ENCODE measurements at places on chromosomes 13 and 19.

GRCh38 chr19:2328401-2329148 is at the start of the genes LSM7 and SPPL2B:
TSS of gene LSM7 (minus strand) at chr19:2328586. CDS start at chr19:2328566, 20 bp downstream.
TSS of gene SPPL2B (plus strand) at chr19:2328684. CDS start at chr19:2328710, 26 bp downstream.
- peak; percentile 87 for DNase-seq

- DNase-seq, result no peak
Observed at GRCh38 chr13:72368031-72368430, 359.4 kb downstream of the MZT1 start.

GRCh38 chr13:94479616-94480015 is at the start of gene DCT:
TSS of gene DCT (minus strand) at chr13:94479682. CDS start at chr13:94479255, 427 bp downstream.
- DNase-seq, result peak; percentile 78

DNA sequence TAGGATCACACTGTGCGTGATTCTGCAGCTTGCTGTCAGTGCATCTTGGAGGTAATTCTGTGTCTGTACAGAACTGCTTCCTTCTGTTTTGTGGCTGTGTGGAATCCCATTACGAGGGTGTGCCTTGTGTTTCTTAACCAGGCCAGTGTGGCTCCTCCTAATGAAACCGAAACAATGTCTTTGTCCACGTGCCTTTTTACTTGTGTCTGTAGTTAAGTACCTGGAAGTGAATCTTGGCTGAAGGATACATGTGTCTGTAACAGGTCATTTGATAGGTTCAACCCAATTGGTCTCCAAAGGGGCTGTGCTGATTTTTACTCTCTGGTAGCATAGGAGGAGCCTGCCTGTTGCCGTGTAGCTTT is 13.1 kb downstream of the NOP53 start:
- DNase-seq, result no peak

- peak; percentile 20 for DNase-seq
Observed at GRCh38 chr19:29401712-29402421, 123.9 kb upstream of the VSTM2B start.

DNA sequence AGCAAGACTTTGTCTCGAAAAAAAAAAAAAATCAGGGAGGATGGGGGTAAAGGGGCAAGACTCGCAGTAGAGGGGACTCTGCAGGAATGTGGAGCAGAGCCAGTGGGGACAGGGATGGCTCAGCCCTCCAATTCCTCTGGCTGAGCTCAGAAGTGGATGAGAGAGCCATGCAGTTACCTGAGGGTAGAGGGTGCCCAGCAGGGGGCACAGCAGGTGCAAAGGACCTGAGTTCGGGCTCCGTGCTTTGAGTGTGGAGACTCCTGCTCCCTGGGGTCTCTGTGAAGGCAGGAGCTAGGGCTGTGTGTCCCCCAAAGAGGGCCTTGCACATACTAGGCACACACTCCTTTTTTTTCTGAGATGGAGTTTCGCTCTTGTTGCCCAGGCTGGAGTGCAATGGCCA is 7.7 kb downstream of the DOCK6 start:
- no peak for DNase-seq

DNA sequence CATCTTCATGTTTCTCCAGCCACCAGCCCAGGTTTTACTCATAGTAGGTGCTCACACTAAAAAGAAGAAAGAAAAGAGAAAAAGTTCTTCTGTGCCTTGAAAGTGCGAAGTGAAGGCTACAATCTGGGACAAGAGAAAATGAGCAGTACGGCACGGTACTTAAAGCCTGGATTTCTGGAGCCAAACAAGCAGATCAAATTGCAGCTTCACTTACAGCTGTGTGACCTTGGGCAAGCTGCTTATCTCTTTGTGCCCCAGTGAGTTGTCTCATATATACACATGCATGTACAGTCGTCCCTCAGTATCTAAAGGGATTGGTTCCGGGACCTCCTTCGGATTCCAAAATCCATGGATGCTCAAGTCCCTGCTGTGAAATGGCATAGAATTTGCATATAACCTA is 41.8 kb downstream of the GSX1 start:
- DNase-seq, result no peak

- no peak for DNase-seq
Observed at GRCh38 chr13:59789558-59789957, 374.2 kb downstream of the DIAPH3 start.

DNA sequence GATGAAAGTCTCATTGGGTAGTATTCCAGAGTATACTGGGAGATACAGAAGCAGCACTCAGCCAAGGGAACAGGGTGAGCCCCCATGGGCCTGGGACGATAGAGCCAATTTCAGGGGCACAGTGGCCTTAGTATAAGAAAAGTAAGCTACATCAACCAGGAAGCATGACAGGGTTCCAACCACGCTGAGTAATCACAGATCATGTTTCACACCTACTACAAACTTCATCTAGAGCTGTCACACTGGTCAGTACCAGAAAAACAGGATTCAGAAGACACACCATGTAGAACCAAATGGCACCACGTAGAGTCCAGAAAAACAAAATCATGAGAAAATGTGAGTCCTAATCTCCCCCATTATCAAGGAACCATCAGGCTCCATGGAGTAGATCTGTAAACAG is 1292.4 kb upstream of the MIR17HG start:
- DNase-seq, result no peak

DNA sequence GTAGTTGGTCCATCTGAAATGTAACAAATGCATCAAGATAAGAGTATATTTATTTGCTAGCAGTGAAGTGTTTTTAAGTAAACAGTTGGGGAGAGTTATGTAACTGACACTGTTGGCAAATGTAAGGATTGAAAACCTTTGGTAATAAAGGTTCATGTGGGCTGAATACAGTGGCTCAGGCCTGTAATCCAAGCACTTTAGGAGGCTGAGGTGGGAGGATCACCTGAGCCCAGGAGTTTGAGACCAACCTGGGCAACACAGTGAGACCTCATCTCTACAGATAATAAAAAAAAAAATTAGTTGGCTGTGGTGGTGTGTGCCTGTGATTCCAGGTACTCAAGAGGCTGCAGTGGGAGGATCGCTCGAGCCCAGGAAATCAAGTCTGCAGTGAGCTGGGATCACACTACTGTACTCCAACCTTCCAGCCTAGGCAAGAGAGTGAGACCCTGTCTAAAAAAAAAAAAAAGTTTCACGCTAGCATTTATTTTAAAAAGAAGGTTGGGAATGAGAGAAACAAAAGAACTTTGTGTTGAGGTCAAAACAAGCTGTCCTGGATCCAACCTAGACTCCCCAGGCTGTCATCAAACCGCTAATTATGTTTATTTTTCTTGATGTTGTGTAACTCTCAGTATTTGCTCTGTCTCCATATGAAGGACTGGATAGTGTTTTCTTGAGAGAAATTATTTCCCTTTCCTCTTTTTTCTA is 20.7 kb downstream of the SETDB2 start:
- DNase-seq, result no peak

DNA sequence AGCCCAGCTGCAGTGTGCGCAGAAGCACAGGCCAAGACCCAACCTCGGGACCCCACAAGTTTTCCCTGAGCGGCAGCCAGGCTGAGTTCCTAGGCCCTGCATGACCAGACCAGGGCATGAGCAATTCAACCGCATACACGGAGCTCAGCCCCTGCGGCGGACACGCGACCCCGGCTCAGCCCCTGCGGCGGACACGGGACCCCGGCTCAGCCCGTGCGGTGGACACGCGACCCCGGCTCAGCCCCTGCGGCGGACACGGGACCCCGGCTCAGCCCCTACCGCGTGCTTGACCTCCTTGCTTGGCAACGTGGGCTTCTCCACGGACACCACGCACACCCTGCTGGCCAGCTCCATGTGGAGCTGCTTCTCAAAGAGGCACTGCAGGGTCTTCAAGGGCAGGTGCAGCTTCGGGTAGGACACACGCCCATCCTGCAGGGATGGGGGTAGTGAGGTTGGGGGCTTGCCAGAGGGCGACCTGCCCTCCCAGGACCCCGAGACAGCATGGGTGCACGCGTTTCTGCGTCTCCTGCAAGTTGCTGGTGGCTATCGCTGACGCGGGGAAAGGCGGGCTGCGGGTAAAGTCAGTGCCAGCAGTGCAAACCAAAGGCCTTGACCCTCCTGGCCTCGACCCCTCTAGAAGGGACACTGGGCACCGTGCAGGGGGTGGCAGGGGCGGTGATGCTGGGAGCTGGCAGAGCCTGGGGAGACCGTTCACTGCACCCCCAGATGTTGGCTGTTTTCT is 10.0 kb downstream of the POLRMT start:
- no peak for DNase-seq

DNA sequence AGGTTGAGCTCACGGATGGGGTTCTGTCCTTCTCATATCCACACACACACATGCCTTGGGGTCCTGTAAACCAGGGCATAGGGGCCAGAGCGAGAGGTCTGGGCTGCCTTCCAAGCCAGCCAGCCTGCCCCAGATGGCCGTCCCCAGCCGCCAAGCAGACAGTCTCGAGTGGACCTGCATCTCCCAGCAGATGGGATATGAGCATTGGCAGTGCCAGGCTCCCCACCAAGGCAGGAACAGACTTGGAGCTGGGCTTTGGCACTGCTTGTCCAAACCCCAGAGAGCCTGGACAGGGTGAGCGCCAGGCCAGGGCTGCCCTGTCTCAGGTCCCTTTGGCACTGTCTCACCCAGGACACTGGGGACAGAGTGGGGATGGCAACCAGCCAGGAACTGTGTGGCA is 130.4 kb downstream of the DPF1 start:
- peak; percentile 44 for DNase-seq

DNA sequence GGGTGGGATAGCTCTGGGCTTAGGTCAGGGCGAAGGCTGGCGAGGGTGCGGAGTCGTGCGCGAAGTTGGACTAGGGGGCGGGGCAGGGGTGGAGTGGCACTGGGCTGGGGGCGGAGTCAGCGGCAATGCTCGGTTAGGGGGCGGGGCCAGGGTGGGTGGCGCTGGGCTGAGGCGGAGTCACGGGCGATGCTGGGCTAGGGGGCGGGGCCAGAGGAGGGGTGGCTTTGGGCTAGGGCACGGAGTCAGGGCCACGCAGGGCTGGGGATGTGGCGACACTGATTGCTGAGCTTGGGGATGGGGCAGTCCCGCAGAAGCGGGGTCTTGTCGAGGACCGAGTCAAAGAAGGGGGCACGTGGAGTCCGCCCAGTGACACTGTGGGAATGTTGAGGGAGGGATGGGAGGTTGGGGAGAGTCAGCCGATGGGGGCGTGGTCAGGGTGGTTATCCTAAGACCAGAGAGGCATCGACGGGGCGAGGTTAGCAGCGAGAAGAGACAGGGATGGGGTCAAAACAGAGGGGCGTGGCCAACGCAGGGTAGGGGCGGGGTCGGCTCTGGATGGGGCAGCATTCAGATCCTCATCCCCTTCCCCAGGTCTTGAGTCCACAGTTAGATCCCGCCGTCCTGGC is 8.7 kb downstream of the HOMER3 start:
- no peak for DNase-seq

- DNase-seq, result no peak
Observed at GRCh38 chr19:42028304-42029216, 34.5 kb upstream of the ATP1A3 start.

DNA sequence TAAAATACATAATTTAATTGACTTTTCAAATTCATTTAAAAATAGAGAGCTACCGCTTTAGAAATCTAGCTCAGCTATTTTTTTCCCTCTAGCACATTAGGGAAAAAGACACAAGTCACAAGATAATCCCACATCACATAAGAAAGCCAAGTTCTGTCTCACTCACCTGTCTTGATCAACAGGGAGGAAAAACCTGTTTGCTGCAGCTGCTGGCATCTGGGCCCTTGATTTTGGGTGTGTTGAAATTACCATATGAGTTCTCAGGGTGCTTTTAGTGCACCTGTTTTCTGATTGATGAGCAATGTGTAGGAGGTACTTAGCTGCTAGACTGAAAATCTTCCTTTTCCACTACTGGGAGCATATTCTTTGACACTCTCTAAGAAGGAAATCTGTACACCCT is 53.8 kb downstream of the ZDHHC20 start:
- DNase-seq, result no peak

GRCh38 chr19:45590300-45591003 is 5.8 kb upstream of the OPA3 start:
- no peak for DNase-seq

DNA sequence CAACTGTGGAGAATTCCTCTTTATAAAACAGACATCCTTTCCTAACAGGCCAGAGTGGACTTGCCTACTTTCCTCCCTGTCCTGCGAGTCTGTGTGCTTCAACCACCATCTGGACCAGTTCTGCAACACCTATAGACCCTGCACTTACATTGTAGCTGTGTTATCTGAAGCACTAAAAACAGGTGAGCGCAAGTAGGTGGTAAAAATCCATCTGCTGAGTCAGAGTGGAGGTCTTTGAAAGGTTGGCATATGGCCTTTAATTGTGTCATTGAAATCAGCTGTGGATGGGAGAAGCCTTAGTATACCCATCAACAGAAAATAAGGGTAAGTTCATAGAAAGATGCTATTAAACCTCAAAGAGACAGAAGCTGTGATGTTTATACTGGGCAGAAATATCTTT is 7.6 kb upstream of the NALCN start:
- DNase-seq, result no peak

GRCh38 chr19:10713317-10713716 is 4.6 kb upstream of the DNM2 start:
- DNase-seq, result no peak

DNA sequence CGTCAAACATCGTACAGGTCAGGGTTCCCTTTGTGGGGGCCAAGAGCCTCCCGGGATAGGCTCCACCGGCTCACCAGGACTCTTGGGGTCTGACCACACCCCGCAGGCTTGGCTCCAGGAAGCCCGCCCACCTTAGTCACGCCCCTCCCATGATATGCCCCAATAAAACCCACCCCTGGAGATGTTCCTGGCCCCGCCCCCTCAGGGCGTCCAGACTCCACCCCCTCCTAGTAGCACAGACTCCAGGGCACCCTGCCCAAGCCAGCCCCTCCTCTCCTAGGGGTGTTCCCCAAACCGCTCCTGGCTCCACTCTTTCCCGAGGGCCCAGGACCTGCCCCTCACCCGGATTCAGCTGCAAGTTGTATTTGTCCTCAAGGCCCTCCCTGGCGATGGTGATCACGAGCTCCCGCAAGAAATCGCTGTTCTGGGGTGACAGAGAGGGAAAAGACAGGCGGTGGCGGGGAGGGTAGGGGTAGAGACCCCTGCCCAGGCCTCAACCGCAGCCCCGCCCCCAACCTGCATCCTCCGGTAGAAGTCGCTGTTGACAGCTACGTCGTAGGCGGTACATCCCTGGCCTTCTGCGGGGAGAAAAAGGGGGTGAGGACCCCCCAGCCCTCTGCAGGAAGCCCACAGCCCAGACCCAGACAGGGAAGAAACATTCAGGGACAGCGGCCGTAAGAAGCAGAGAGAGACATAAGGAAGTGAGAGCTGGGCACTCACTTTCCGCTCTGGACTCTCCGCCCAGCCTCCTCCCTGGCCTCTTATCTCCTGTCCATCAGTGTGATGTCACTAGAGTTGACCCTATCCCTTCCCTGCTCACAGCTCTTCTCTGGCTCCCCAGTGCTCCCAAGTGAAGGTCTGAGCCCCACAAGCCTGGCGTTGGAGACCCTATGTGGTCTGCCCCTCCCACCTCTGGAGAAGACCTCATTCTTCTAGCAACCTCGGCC is 3.9 kb downstream of the PIH1D1 start:
- no peak for DNase-seq

DNA sequence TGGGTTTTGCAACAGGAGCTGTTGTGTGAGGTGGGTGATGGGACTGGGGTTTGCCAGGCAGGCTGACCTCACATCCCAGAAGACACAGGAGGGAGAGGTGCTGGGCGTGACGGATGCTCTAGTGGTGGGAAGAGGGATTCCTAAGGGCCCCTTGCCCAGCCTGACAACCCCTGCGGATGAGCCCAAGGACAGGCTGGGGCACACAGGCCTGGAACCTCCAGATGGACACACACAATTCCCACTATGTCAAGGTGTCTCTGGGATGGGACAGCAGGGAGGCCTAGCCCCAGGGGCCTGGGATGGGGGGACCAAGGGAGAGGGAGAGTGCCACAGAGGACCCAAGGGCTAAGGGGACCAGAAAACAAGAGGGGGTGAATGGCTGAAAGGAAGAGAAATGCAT is 191.5 kb downstream of the ZNF536 start:
- DNase-seq, result no peak

GRCh38 chr19:35911790-35912189 is 3.7 kb upstream of the TYROBP start:
- DNase-seq, result no peak
